ENCODE measurements at places on chromosomes 13 and 19. TPM values are rescaled to one million over a fixed set of nuclear protein-coding genes. Genes with fewer than 3 reads are reported as not detected.

The NXNL1 gene
- not detected for total RNA-seq

The ZNF471 gene
- total RNA-seq = 3.1 TPM

The LAMP1 gene
- total RNA-seq = 153 TPM

The NTN5 gene
- total RNA-seq = 0.72 TPM

The INAFM1 gene
- 4.9 TPM for total RNA-seq

The CGB5 gene
- 12.3 TPM for total RNA-seq

The SLC25A41 gene
- total RNA-seq = not detected

The ZNF534 gene
- not detected for total RNA-seq

The WTIP gene
- total RNA-seq = 24.3 TPM

The KCNC3 gene
- total RNA-seq = 0.26 TPM

The MED29 gene
- 35.6 TPM for total RNA-seq

The CACNG8 gene
- 0.52 TPM for total RNA-seq

The OLFM4 gene
- total RNA-seq = not detected

The SHANK1 gene
- 6.7 TPM for total RNA-seq

The GGN gene
- 1.4 TPM for total RNA-seq

The LILRA1 gene
- not detected for total RNA-seq

The WASF3 gene
- total RNA-seq = 14.6 TPM

The UQCRFS1 gene
- total RNA-seq = 42.0 TPM

The CRTC1 gene
- total RNA-seq = 2.1 TPM

The KIR2DL3 gene
- not detected for total RNA-seq

Measured in epithelial cell of alveolus of lung (primary cell).